ENCODE measurements at places on chromosomes 3 and 15.

GRCh38 chr3:73926360-73927202, 301.8 kb upstream of the PDZRN3 start:
- DNase-seq = no peak

- no peak for DNase-seq
Measured at GRCh38 chr3:127791221-127791913, 30.9 kb downstream of the MGLL start.

DNA sequence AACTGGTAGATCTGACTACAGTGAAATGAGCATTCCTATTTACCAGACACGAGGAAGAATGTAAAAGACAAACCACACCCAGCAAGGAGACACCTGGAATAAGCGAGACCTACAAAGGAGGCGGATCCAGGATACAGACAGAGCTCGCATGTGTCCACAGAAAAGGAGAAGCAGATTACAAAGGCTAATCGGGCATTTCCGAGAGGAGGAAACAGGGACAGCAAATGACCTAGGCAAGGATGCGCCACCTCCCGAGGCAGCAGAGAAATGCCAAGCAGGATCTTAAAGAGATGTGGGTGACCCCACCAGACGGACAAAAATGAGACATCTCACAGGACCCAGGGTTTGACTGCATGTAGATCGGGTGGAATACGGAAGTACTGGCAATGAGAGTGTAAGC, 63.2 kb upstream of the IQSEC1 start:
- no peak for DNase-seq

DNA sequence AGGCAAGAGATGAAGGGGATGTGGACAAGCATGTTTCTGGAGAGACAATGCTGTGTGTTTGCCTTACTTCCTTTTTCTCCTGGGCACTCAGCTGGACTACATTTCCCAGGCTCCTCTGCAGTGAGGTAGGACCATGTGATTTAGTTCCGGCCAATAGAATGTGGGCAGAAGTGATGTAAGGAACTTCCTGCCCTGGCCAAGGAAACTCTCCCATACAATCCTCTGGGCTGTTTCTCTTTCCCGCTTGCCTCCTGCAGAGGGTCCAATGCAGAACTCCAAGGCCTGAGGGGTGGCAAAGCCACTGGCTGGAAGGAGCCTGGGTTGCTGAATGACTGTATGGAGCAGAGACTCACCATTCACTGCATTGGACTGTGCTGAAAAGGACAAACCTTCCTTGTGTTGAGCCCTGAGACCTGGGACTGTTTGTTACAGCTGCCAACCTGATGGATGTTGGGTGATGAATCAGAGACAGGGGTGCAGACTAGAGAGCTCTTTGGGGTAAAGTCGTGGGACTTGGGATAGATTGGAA, 82.7 kb upstream of the SLC6A6 start:
- DNase-seq = peak; percentile 10
